ENCODE measurements at places on chromosomes 2 and 18.

DNA sequence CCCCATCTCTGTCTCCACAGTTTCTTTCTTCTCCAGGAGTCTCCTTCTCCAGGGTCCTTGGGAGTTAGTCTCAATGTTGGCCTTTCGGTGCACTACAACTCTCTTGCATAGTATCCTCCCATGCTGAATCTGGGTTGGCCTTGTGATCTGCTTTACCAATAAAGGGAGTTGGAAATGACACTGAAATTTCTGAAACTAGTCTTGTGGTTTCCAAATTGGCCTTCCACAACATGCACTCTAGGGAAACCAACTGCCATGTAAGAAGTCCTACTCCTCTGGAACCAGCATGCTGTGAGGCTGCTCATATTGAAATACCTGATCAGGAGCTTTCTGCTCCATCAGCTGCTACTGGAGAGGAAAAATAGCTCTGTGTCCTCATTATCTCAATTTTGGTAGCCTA lies 9.9 kb upstream of the ABHD3 start:
- H3K4me1 ChIP-seq, result no peaks in the 10 kb centered on the region
- H3K27me3 ChIP-seq, result no peaks in the 10 kb centered on the region
- DNase-seq, result no peak
- H3K27ac ChIP-seq, result no peak overlapping the region
- no peak overlapping the region for H3K4me3 ChIP-seq

DNA sequence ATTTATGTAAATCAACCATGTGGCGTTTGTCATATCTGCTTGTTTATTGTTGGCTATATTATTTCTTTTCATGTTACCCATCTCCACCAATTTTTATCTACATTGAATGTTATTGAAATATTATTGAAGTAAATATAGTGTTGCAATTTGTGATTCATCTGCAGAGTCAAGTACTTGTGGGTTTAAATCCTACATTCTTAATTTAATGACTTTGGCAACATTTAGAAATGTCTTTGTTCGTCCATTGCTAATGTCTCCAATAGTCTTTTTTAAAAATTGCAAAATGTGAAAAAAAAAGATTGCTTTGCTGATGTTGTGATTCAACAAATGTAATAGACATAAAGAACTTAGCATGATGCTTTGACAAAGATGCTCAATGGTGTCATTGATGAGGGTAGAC lies 1572.8 kb upstream of the PIK3C3 start:
- no peaks in the 10 kb centered on the region for H3K27me3 ChIP-seq
- no peaks in the 10 kb centered on the region for H3K4me1 ChIP-seq
- no peak for DNase-seq
- no peak overlapping the region for H3K4me3 ChIP-seq
- H3K36me3 ChIP-seq, result no peaks in the 10 kb centered on the region

DNA sequence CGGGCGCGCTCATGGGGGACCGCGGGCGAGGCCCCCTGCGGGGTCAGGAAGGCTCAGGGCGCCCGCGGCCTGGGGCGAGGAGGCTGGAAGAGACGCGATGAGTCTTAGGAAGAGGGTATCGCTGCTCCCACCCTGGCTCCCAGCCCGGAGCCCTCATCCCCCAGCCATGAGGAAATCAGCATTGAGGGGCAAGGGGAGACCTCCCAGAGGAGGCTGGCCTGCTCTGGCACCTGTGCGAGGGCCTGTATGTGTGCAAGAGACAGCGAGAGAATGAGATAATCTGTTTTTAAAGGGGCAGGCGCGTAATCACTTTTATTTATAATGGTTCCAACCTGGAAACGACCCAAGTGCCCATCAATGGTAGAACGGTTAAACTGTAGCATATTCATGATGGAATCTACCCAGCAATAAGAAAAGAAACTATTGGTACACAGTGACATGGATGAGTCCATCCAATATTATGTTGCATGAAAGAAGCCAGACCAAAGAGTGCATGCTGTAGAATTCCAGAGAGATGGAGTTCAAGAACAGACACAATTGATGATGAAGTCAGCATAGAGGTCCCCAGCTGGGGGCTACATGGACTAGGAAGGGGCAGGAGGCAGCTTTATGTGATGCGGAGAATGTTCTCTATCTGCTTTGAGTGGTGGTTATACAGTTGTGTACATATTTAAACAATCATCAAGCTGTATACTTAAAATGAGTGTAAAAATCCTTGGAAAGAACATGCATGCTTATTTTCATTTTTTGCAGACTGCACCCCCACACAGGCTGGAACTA lies 14.4 kb downstream of the FBXO41 start:
- no peak overlapping the region for H3K4me3 ChIP-seq
- H3K4me1 ChIP-seq, result no peaks in the 10 kb centered on the region
- no peaks in the 10 kb centered on the region for H3K36me3 ChIP-seq
- H3K27me3 ChIP-seq, result peaks cover 65% of the 10 kb centered on the region

DNA sequence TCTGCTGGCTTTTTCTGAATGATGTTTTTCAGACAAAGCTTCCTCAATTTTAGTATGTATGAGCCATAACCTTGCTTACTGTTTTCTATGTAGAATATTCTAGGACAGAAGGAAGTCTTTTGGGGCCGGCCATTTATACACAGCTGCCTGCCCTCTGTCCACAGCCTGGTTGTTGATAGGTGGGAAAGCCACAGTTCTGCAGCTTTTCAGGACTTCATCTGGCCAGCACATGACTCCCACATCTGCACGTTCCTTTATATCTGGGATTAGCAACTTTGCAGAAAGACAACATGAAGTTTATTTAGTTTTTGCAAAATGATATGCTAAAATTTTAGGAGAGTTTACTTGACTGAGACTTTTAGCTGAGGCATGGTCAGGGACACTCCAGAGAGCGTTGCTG lies 105.6 kb downstream of the CEP192 start:
- H3K27me3 ChIP-seq, result no peaks in the 10 kb centered on the region
- H3K4me3 ChIP-seq, result no peak overlapping the region
- peaks cover 38% of the 10 kb centered on the region for H3K36me3 ChIP-seq
- no peak overlapping the region for H3K27ac ChIP-seq
- DNase-seq, result no peak

DNA sequence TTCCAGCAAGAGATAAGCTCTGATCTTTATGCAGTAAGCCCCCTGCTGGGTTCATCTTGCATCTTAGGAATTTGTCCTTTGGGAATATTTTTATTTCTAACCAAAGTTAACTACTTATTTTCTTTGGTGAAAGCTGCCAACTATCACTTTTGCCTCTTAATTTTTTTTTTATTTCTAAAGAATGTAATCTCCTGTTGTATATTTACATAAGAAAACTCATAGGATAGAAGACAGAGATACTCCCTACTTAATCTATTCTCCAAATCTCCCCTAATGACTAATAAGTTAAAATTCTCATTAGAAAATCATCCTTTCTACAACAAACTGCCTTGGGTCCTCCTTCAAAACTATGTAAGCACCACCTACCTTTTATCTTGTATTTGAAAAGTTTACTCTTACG lies 612.2 kb upstream of the SLC39A10 start:
- H3K27me3 ChIP-seq, result no peaks in the 10 kb centered on the region
- H3K4me3 ChIP-seq, result no peak overlapping the region
- H3K4me1 ChIP-seq, result no peaks in the 10 kb centered on the region
- H3K27ac ChIP-seq, result no peak overlapping the region
- no peaks in the 10 kb centered on the region for H3K36me3 ChIP-seq

DNA sequence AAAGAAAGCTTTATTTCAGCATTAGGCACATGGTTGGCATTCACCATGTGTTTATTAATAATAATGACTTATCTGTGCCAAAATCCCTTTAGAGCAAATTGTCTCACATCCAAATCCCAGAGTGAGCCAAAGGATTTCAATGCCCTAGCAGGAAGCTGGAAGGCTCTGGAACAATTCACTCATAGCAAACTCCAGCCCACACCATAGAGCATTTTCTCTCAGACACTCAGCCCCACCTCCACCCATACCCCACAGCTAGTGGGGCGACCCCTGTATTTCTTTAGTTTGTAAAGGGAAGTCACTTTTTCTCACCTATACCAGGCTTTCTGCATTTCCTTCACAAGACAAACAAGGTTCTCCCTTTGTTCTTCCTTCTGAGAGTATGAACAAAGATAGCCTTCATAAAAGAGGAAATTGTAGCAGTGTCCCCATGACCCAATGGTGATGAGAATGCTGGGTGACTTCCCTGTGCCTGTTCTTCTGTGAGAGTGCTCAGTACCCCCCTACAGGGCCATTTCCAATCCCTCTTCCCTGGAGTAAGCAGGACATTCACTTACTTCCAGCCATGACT lies 100.1 kb upstream of the APCDD1 start:
- H3K4me3 ChIP-seq, result no peak overlapping the region
- H3K27me3 ChIP-seq, result no peaks in the 10 kb centered on the region
- DNase-seq, result no peak

- H3K4me3 ChIP-seq, result no peak overlapping the region
- no peaks in the 10 kb centered on the region for H3K36me3 ChIP-seq
- peak; percentile 33 for DNase-seq
- no peaks in the 10 kb centered on the region for H3K4me1 ChIP-seq
- H3K27me3 ChIP-seq, result no peaks in the 10 kb centered on the region
These were observed 42.2 kb downstream of the HIBCH start for GRCh38 chr2:190277234-190278112.

DNA sequence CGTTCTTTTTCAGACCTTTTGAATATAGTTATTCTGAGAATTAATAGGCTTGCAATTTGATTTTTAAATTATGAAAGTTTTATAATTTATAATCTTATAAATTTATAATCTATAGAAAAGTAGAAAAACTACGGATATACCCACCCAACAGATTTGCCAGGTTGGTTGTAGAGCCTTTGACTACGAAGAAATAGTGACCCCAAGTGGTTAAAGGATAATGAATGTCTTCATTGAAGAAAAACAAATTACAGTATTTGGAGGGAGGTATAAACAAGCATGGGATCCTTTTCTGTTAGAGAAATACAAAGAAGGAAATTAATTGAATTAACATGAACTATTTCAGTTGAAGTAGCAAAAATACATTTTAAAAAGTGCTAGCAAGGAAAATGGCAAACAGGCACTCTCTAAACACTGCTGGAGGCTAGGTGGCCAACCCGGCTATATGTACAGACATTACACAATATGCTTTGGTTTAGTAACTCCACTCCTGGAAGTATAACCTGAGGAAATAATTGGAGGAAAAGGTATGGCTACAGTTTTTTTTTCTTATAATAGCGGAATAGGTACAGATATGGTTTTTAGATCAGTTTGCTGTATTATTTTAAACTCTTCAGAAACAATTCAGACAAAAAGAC lies 110.9 kb downstream of the MIB1 start:
- peak overlapping the region; percentile 90 for H3K27ac ChIP-seq
- no peak overlapping the region for H3K4me3 ChIP-seq
- H3K4me1 ChIP-seq, result peaks cover 20% of the 10 kb centered on the region
- no peaks in the 10 kb centered on the region for H3K36me3 ChIP-seq

GRCh38 chr2:202847693-202848524 lies 23.7 kb downstream of the ICA1L start:
- DNase-seq, result no peak
- no peaks in the 10 kb centered on the region for H3K4me1 ChIP-seq
- no peaks in the 10 kb centered on the region for H3K27me3 ChIP-seq
- no peaks in the 10 kb centered on the region for H3K36me3 ChIP-seq
- H3K4me3 ChIP-seq, result no peak overlapping the region
- H3K27ac ChIP-seq, result no peak overlapping the region

- peak overlapping the region; percentile 6 for H3K4me3 ChIP-seq
- H3K36me3 ChIP-seq, result no peaks in the 10 kb centered on the region
- H3K27me3 ChIP-seq, result peaks cover 100% of the 10 kb centered on the region
- DNase-seq, result peak; percentile 35
- no peaks in the 10 kb centered on the region for H3K4me1 ChIP-seq
These were observed 1.5 kb downstream of the HOXD1 start for GRCh38 chr2:176189681-176190641.

- peaks cover 10% of the 10 kb centered on the region for H3K4me1 ChIP-seq
- H3K36me3 ChIP-seq, result no peaks in the 10 kb centered on the region
- no peaks in the 10 kb centered on the region for H3K27me3 ChIP-seq
- H3K4me3 ChIP-seq, result no peak overlapping the region
- DNase-seq, result no peak
- no peak overlapping the region for H3K27ac ChIP-seq
These were observed 198.7 kb downstream of the BCL11A start for GRCh38 chr2:60354713-60355112.

GRCh38 chr18:49225160-49225559 lies 235.3 kb downstream of the DYM start:
- H3K27me3 ChIP-seq, result no peaks in the 10 kb centered on the region
- DNase-seq, result no peak
- H3K4me1 ChIP-seq, result no peaks in the 10 kb centered on the region
- no peak overlapping the region for H3K27ac ChIP-seq

- no peak for DNase-seq
- no peaks in the 10 kb centered on the region for H3K36me3 ChIP-seq
- H3K4me3 ChIP-seq, result no peak overlapping the region
These were observed 80.3 kb downstream of the MBOAT2 start for GRCh38 chr2:8923183-8923582.

DNA sequence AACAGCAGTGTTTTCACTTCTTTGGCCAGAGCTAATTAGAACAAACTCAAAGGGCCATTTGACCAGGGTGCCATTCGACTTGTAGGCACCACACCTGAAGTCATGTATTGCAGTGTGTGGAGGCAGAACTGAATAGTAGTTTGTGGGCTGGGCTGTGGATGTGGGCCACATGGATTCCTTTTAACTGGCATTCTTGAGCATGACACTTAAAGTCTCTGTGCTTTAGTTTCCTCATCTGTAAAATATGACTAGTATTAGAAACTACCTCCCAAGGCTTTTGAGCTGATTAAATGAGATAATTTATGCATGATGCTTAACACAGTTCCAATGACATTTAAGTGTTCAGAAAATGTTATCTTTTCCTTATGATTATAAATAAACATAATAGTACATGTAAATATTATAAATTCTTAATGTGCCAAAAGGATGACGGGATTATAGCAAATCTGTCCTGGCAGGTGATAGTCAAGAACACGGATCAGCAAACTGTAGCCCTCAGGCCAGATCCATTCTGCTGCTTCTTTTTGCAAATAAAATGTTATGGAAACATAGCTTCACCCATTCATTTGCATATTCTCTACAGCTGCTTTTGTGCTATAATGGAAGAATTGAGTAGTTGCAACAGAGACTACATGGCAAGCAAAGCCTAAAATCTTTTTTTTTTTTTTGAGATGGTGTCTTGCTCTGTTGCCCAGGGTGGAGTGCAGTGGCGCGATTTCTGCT lies 36.3 kb upstream of the CCDC68 start:
- no peaks in the 10 kb centered on the region for H3K4me1 ChIP-seq
- no peak overlapping the region for H3K27ac ChIP-seq
- H3K36me3 ChIP-seq, result no peaks in the 10 kb centered on the region
- DNase-seq, result no peak
- H3K27me3 ChIP-seq, result no peaks in the 10 kb centered on the region

DNA sequence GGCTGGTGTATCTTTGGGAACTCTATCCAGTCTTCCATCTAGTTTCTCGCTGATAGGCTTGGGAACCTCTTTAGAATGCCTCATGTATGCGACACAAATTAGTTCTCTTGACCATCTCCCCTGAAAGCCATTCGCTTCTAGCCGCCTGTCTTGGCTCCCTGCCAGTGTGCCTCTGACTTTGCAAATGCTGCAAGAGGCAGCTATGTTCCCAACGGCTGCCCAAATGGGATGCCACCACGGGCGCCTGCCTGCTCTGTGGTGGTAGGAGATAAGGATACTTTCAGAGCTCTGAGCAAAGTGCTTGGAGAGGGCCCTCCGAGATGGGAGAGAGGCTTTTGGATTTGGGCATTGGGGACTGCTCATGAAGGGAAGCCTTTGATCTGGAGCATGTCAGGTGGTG lies 77.7 kb upstream of the IGFBP5 start:
- H3K36me3 ChIP-seq, result no peaks in the 10 kb centered on the region
- peaks cover 51% of the 10 kb centered on the region for H3K4me1 ChIP-seq
- DNase-seq, result no peak
- H3K27ac ChIP-seq, result peak overlapping the region; percentile 71
